Midbrain (tissue), 1 donor: ENCODE measurements at places on chromosomes 7 and 10.

DNA sequence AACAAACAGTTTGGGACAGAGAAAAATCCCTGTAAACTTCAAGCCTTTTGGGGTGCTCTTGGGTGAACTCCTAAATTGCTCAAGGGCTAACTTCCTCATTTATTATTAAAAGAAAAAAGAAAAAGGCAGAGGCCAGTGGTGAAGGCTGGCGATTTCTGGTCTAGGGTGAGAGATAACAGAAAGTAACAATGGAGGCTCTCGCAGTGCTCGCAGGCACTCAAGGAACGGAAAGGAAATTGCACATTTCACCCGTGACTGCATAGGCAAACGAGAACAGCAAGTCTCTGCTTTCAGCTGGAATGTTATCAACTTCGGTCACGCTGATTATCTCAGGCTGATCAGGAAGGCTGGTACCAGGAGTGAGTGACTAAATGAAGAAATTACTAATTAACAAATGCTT lies 70.7 kb downstream of the PRKAG2 start:
- no peak for DNase-seq

GRCh38 chr10:76902949-76903348 lies 734.7 kb downstream of the KCNMA1 start:
- DNase-seq, result no peak

DNA sequence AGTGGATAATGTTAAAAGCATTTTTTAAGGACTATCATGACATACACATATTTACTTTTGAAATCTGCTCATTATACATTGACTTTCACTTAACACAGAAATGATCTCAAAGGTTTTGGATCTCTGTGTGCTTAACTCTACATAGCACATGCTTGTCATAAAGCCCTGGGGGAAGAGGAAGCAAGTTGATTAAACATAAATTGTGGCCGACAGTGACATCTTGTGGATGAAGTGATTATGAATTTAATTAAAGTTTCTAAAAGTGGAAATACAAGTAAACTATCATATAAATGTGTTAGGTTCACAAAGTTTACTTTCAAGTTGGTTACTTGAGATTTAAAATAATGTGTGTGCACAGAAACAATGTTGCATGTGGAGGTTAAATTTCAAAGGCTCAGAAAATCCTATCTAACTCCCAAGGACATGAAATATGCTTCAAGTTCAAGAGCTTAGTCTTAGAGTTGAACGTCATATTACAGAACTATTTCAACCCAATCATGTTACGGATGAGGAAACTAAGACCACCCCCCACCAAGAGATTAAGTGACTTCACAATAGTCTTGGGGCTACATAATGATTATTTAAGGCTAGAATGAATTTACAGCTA lies 1247.8 kb downstream of the GATA3 start:
- DNase-seq, result peak; percentile 69

GRCh38 chr10:99742701-99743100 lies 10.7 kb downstream of the CUTC start:
- DNase-seq, result no peak

GRCh38 chr10:97874332-97874731 lies 24.7 kb downstream of the GOLGA7B start:
- no peak for DNase-seq

DNA sequence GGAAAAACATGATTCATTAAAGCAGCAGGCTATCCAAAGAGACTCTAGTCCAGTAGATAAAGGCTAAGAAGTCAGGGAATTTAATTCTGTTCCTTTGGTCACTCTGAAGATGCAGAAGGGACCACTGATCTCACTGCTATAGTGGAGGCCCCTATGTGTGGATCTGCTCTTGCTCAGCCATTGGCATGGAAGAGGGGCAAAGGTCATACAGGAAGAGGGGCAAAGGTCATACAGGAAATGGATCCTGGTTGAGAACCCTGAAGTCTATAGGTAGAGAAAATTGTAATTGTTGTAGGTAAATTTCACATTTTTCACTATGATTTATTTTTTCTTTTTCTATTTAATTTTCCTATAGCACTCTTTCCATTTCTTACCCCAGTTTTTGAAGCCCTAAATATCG lies 21.6 kb downstream of the OR2AE1 start:
- no peak for DNase-seq

DNA sequence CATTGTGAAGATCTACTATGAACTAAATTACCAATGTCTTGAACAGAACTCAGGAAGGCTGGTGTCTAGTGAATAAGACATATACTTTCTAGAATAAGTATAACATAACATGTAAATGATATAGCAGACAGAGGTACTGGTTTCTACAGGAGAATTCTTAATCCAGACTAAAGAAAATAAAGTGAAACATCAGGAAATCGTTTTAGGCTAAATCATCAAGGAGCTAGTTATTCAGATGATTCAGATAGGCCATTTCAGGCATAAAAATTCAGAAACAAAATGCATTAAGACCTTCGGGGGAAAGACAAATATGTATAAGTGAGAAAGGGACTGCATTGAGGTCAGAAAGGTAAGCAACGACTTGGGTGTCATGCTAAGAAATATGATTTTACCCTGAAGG lies 170.6 kb downstream of the LRRN3 start:
- DNase-seq, result no peak

GRCh38 chr7:139875821-139876241 lies 46.8 kb downstream of the TBXAS1 start:
- no peak for DNase-seq

GRCh38 chr7:132336797-132337196 lies 239.5 kb downstream of the PLXNA4 start:
- no peak for DNase-seq

DNA sequence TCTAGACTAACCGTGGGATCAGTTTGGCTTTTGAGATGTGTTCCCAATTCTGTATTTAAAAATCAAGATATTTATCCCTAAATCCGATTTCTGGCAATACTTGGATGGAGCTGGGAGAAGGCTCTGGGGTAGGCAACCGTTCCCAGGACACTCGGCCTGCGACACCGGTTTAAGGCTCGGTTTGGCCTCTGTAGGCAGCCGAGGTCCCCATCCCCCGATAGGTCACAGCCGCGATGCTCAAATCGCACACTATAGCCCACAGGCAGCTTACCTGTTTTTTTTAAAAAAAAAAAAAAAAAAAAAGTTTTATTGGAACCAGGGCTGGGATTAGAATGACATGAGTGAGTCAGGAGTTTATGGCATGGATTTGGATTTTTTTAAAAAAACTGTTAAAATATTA lies 729 bp upstream of the TAF3 start:
- DNase-seq, result no peak

DNA sequence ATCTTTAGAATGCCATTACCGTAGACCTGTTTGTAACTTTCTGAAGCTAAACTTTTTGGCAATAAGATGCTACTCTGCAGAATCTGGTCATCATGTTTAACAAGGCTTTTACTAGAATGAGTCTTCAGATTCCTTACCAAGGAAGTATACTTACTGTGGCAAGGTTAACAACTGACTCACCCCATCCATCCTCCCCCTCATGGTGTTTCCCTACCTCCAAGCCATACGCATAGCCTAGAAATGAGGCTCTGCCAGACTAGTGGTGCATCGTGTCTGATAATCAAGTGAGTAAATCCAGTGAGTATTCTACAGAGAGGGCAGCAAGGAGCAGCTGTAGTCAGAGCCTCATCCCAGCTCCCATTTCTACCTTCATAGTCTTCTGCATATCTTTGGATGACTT lies 223.6 kb downstream of the IPMK start:
- DNase-seq, result no peak

DNA sequence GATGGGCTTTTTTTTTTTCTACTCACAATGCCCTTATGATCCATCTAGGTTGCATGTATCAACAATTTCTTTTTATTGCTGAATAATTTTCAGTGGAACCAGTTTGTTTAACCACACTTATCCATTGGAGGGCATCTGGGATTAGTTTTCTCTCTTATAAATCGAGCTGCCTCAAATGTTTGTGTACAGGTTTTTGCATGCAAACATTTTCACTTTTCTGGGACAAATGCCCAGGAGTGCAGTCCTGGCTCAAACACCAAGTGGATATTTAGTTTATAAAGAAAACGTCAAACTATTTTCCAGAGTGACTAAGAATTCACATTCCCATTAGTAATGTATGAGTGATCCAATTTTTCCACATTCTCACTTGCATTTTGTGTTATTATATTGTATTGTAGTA lies 313.4 kb downstream of the CXCL12 start:
- DNase-seq, result no peak

GRCh38 chr7:148060724-148061123 lies 529.8 kb upstream of the C7orf33 start:
- DNase-seq, result no peak

DNA sequence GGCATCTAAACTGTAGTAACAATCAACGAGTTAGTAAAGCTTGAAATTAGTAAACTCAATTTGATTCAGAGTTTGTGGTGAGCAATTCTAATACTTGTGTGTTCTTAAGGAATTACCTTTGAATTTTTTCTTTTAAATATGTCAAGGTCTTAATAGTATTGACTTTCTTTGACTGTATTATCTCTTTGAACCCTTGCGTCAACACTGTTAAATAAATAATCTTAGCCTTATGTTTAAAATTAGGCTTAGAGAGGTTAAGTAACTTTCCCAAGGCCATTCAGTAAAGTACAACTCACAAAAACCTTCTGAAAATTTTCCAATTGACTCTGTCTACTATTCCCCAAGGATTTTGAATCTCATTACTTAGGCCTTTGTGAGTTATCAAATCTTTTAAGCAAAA lies 716.4 kb downstream of the NRG3 start:
- no peak for DNase-seq

DNA sequence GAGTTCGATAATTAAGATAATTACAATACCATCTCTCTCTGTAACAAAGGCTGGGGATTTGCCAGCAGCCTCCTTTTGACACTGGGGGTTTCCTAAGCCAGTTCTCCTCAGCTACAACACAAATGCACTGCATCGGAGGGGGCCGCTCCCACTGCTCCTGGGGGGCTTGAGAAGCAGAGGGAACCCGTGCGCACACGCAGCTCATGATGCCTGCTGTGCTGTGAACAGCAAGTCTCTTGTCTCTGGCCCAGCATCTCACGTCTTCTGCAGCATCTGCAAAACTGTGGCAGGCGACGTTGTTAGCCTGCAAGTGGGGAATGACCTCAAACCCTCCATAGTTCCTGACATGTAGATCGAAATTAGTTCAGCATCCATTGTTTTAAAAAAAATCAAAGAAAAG lies 5.5 kb downstream of the VIPR2 start:
- DNase-seq, result no peak

DNA sequence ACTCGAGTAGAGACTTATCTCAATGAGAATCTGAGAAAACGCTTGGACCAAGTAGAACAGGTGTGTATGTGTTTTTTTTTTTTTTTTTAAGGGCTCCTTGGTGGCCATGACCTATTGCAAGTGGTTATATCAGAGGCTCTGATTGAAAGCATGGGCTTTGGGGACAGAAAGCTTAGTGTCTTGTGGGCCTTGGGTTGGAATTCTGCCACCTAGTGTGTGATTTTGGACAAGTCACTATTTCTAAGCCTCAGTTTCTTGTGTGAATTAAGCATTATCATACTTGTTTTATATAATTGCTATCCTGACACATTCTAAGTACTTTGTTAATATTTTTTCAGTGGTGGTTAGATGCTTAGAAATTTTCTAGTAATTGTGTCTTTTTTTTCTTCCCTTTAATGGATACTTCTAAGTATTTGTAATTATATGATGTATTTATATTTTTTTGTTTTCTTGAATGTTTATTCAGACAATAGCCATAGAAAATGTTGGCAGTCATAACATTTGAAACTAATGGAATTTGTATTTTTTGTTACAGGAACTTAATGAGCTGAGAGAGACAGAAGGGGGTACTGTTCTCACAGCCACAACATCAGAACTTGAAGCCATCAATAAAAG lies 33.1 kb downstream of the SMC3 start:
- DNase-seq, result peak; percentile 45

DNA sequence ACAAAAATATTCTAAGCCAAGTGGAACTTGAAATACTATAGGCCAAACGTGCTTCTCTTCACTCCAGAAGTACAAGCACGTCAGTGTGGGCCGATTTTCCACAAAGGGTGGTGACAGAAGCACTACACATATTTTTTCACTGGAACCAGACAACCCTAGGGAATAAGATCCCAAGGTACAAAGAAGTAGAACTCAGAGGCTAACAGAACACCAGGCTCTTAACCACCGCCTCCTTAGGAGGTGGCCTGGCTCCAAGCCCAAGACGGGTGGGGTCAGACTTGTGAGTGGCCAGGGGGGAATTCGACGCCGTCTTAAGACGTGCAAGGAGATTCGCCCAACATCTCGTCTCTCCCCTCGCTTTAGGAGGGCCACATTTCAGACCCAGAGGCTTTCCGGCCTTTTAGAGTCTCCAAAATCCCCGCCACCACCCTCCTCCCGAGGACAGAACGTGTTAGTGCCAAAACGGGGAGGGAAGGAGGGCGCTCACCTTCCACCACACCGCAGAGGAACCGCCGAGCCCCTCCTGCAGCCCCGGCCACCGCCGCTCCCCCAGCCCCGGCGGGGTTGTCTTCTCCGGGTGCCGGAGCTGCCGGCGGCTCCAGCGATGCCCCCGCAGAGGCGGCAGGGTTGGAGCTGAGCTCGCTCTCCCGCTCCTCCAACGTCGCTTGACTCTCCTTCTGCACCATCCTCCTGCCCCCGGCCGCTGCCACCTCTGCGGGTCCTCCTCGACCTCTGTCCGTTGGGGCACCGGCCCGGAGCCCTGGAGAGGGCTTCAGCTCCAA lies 716 bp downstream of the OGA start:
- DNase-seq, result peak; percentile 58

DNA sequence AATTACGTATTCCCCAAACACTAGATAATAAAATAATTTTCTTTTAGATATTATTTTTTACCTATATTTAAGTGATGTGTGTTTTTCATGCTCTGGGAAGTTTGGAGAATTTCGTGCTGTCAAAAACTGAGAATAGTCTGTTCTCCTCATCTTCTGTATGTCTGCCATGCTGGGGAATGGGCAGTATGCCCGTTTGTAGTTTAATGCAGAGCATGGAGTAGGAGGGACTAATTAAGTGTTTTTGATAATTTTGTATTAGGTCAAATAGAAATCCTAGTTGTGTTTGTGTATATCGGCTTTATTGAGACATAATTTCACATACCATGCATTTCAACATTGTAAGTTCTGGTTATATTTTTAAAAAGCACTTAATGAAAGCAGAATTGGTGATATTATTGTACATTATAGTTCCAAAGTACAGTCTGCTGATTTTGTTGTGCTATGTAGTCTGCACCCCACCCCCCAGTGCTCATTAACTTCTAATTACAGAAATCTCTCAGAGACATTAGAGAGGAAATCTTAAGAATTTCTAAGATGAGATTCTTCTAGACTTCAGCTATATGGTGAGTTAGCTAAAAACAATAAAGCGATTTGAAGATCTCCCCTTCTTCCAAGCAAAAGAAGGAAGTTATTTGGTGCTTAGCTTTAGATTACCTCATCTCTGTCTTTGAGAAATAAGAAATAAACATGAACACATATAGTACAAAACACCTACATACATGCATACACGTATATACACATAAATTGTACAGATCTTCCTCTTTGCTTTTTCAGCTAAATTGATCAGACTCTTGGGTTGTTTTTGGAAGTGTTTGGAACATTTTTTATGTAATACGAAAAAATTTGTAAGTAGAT lies 22.2 kb downstream of the ZRANB1 start:
- no peak for DNase-seq
